ENCODE measurements at places on chromosomes 2 and 18. TPM values are rescaled to one million over a fixed set of nuclear protein-coding genes. Genes with fewer than 3 reads are reported as not detected.

DNA sequence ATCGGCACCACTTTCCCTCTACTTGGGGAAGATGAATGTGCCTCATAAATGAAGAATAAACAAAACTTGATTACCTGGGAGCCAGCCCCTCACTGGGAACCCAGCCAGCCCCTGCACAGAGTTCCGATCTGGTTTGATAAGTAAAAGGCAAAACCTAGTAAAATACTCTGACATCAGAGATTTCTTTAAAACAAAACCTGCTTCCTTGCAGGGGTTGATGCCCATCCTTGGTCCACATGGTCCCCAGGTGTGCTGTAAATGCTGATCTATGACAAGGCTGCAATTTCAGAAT lies 218.8 kb upstream of the APCDD1 start:
- peak; percentile 41 for DNase-seq

DNA sequence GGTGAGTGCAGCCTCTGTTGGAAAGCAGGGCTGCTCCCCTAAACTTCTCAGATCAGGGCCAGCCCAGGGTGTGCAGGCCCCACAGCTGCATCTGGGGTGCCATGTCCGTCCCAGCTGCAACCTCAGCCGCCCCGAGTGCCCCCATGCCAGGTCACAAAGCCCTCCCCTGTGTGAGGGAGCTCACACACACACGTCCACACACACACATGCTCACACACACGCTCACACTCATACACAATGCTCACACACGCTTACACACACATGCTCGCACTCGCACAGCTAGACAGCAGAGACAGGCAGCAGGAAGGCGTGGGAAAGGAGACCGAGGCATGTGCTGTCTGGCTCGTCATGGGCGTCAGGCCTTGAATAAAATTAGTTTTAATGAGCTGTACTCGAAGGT lies 55.4 kb downstream of the ADI1 start:
- no peak for DNase-seq

GRCh38 chr2:129744141-129744540 lies 235.3 kb upstream of the RAB6C start:
- DNase-seq: no peak

Gene TTN
- 1.8 TPM for total RNA-seq

DNA sequence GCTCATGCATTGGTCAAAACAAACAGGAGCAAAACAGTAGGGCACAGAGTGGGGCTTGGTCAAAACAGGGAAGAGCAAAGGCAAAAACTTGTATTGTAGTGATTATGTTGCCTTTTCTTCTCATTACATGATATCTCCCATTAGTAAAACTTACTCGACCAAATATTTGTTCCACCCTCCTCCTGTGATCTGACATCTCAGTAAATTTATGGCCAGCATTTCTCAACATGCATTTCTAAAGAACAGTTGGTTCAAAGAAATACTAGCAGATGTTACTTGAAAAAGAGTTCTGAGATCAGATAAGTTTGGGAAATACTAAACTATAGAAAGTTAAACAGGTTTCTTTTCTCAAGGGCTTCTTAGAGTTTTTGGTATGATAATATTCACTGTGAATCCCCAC lies 423.1 kb downstream of the FIGN start:
- no peak for DNase-seq

GRCh38 chr2:99772591-99773331 lies 282.9 kb upstream of the REV1 start:
- DNase-seq: no peak

Gene RUFY4
- not detected for total RNA-seq

GRCh38 chr2:75523313-75524275 lies 37.1 kb downstream of the EVA1A start:
- DNase-seq: no peak

DNA sequence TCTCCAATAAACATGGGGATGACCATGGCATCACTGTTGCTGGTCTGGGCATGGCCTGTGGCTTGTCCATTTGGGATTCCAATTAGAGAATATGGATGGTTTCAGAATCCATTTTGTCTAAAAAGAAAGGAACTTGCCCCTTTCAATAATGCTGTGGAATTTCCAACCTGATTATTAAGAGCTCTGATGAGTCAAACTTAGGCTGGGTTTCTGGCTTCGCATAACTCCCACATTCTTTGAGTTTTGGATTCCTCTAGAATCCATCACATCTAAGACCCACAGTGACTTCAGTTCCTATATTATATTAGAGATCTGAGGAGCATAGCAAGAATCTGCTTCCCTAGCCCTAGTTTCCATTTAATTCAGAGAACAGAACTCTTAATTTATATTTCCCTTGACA lies 531.5 kb downstream of the TNS1 start:
- no peak for DNase-seq

DNA sequence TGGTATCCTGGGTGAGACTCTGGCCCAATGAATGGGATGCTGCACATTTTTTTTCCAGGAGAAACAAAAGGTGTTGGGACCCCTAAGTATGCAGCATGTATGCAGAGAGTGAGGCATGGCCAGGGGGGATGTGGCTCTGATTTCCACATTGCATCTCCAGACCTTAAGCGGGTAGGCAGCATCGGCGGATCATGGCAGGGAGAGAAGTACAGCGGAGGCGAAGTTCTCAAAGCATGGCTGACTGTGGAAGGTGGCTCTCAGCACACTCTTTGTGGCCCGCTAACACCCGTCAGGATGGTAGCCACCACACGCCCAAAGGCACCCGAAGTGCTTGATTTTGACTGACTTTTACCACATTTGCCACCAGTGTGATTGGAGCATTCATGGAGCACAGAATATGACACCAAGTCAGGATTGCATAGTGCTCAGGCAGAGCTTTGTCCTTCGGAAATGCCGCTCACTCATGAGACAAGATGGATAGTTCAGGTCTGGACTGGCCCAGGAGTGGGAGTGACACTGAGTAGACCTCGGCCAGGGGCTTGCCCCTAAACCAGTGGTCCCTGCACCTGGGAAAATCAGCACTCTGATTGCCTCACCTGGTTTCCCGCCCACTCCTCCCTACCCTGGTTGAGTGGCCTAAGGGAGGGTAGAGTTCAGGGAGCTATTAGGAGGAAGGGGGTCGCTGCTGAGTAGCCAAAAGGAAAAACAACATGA lies 14.2 kb downstream of the INPP4A start:
- no peak for DNase-seq

GRCh38 chr2:43899589-43899988 lies 60.8 kb downstream of the ABCG8 start:
- DNase-seq: no peak

DNA sequence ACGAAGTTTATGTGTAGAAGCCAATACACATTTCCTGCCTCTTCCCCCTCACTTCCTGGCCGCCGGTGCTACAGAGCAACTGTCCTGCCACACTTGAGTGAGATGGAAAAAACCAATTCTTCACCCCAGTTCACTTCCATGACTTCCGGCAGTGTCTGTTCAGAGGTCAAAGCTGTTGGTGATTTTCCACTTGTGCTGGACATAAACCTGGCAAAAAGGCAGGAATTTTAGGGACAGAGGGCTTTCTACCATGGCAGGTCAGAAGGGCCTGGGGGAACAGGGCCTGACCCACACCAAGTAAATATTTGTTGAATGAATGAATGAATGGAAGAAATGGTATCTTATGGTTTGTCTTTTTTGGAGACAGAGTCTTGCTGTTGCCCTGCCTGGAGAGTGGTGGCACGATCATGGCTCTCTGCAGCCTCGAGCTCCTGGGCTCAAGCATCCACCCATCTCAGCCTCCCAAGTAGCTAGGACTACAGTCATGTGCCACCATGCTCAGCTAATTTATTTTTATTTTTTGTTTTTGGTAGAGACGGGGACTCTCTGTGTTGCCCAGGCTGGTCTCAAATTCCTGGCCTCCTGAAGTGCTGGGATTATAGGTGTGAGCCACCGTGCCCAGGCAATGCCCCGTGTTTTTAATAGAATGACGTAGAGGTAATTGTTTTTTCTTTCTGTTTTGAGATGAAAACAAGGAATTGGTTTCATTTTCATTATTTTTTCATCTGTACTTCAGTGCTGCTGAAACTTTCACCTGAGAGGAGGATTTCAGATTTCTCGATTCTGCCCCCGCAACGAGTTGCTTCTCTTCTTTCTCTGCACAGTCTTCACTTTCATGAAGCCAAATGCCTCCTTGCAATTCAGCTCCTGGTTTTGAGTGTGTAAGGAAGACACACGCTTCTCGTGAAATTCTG lies 48.0 kb upstream of the LPIN2 start:
- DNase-seq: no peak

Gene ALMS1
- total RNA-seq: 51.0 TPM

DNA sequence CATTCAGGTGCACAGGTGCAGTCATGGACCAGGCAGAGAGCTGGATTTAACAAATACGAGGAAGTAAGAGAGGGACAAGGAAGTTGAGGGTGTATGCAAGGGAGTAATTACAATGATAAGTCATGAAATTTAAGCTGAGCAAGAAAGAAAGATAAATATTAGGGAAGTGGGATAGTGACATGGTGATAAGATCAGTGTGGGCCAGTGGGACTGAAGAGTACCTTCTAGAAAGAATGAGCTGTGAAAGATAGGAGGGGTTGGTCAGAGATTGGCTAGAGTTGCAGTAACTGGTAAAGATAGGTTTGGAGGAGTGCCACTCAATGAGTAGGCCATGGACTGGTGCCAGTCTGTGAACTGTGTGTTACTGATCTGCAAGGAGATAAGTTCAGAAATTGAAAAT lies 200.8 kb upstream of the SIX3 start:
- DNase-seq: no peak

DNA sequence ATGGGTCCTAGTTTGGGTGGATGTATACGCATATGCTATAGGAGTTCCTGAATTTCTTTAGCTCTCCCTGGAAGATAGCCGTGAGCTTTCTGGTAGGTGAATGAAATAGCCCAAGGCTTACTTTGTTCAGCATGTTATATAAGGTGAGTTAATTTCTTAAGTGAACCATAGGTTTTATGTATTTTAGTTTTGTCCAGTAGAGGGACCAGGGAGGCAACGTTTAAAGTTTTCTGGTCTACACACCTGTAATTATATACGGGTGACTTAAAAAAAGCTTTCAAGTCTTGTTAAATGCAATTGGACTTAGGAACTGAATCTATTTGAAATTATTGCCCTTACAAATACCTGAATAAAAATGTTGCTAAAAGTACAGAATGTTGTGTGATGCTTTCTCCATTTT lies 402.5 kb upstream of the DDX18 start:
- DNase-seq: no peak

- peak; percentile 58 for DNase-seq
Observed at GRCh38 chr18:12946549-12947284, 1.1 kb upstream of the SEH1L start.

- DNase-seq: no peak
Observed at GRCh38 chr2:105754011-105754410, 9.3 kb downstream of the NCK2 start.

DNA sequence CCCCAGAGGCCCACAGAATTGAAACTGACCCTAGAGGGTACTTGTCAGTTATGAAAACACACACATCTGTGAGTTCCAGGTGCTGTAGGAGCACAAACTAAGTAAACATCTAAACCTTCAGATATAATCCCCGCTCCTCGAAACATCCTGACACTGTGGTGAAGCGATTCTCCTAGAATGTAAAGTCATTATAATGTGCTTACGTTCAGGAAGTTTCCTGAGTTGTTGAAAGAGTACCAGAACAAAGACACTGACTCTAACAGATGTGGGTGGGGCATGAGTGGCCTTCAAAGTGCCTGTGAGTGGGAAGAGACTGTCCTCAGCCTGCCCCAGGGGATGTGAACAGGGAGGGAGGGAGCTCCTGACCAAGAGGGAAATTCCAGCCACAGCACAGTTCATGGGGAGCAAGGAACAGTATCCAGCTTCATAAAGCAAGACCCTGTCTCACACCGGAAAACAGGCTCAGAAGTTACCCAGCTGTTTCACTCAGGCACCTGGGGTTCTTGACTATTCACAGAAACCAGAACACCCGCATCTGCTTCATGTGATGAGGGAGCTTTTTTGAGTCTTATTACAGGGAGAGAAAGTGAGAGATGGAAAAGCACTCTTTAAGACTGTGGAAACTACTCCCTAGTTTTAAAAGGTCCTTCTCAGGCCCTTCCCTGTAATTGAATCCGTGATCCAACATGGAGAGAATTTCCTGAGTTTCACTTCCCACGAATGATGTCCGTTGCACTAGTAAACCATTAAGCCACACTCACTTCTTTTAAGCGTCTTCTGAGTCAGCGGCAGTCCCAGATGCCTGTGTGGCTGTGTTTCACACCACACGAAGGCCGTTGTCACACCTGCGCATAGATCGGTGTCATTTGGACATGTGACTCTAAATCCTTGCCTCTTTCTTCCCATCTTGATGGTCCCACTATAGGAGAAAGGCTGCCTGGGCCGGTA lies 88.6 kb upstream of the EML6 start:
- DNase-seq: no peak

- DNase-seq: no peak
Observed at GRCh38 chr2:233513953-233514655, 52.5 kb downstream of the USP40 start.

Gene PARD6G
- total RNA-seq: 15.9 TPM

- DNase-seq: no peak
Observed at GRCh38 chr18:24488824-24489493, 28.5 kb downstream of the HRH4 start.

DNA sequence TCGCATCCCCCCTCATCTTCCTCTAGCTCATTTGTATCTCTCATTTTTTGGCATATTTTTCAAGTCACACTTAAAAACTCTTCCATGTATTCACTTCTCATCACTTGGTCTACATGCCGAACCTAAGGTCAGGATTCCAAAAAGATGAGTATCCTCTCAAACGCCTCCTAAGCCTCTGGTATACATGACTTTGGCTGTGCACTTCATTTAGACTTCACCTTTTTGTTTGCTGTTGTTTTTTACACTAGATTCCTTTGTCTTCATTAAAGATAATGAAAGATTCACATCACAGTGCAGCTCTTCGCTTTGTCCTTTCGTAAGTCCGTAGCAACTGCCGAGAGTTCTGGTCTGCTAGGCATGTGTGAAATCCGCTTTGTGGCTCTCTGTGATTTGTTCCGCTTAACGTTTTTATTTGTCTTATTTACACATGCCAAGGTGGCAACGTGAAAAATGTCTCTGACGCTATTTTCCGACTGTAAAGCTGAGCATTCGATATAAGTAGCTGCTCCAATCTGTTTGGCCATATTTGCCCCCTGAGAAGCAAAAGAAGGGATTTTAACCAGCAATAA lies 17.7 kb downstream of the RND3 start:
- no peak for DNase-seq

- no peak for DNase-seq
Observed at GRCh38 chr2:73043276-73043675, 28.2 kb downstream of the SFXN5 start.

Gene HMSD
- total RNA-seq: not detected

DNA sequence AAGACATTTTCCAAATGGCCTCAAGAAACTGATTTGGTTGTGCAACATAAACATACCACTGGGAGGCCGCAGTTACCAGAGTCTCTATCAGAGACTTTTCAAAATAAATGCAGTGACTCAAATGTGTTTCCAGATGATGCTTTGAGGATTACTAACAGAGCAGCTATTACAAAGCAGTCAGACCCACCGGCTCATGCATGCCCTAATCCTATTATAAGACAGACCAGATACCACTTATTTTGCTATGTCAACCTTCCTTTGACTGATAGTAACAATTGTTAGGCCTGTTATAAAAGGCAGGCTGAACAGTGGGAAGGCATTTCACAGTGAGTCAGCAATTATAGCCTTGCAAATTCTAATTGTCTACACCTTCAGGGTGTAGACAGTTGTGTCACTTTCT lies 217.7 kb downstream of the LRRTM1 start:
- no peak for DNase-seq
